ENCODE measurements at places on chromosomes 2 and 18. TPM values are rescaled to one million over a fixed set of nuclear protein-coding genes. Genes with fewer than 3 reads are reported as not detected.

- DNase-seq = no peak
These were observed 43.8 kb downstream of the CDH19 start for GRCh38 chr18:66560094-66560493.

- DNase-seq = no peak
These were observed 85.4 kb downstream of the DPP4 start for GRCh38 chr2:161988589-161988988.

DNA sequence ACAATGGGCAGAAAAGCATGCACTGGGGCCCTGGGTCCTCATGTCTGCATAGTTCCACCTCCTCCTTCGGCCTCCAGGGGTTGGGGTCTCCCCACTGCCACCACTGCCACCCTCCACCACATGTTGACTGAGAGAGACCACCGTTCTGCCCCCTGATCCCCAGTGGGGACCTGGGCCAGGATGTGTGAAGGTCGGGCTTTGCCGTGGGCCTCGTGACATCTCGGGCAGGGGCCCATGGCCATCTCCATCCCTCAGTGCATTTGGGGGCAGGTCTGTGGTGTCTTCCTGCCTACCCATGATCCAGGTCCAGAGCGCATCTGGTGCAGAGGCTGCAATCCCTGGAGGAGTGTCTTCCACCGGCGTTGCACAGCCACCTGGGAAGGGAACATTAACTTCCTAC is 166.8 kb upstream of the POU3F3 start:
- DNase-seq = no peak

SKOR2 gene
- 0.21 TPM for total RNA-seq

All from H1 (cell line).